WTC11 (cell line): ENCODE measurements at places on chromosomes 7 and 10. TPM values are rescaled to one million over a fixed set of nuclear protein-coding genes. Genes with fewer than 3 reads are reported as not detected.

DNA sequence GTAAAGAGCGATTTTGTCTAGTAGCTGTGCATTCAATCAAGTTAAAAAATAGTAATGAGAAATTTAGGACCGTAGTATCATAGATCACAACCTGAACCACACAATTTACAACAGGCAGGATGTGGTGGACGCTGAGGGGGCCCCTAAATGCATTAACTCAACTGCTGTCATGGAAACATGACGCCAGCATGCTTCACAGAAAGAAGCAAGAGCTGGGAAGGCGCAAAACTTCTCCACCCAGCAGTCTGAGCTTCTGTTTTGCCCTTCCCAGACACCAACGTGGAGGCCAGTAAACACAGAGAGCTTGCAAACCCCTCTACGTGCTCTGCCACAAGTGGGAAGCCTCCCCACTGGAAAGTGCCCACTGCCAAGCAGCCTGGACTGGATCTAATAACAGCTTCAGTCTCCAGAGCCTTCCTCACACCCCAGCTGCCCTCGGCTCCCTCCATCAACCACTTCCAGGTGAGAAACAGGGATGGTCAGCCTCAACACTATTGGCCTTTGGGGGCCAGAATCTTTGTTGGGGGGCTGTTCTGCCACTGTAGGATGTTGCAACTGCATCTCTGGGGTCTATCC, 151.8 kb downstream of the SFMBT2 start:
- no peaks in the 10 kb centered on the region for H3K27me3 ChIP-seq
- no peaks in the 10 kb centered on the region; the same call in 1 of the 2 replicates for H3K36me3 ChIP-seq
- H3K4me3 ChIP-seq: no peak overlapping the region
- no peak for DNase-seq

DNA sequence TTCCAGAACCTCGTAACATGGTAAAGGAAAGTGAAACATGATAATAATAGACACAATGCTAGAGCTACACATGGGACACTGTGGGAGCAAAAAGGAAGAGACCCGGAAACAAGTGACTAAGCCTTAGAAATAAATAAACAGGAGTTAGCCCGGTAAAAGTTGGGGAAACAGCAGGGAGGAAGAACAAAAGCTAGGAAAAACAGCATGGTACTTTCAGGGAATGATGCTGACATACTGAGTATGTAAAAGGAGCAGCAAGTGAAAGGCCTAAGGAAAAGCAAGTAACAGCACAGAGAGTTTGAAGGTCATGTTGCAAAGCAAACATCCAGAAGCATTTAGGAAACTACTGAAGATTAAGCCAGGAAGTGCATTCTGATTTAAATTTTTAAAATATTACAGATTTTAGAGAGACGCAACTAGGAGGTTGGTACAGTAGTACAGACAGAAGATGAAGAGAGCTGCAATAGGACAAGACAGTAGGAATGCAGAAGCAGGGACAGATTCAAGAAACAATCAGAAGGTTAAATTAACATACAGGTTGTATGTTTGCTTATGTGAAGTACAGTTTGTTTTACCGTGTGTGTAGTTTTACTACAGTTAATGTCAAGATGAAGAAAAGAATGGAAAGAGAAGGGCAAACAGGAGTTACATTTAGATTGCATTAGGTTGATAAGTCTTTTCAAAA, 63.7 kb downstream of the ARHGAP12 start:
- peak overlapping the region; percentile 47 for H3K4me3 ChIP-seq
- peaks cover 44% of the 10 kb centered on the region for H3K4me1 ChIP-seq
- H3K27ac ChIP-seq: peak overlapping the region; percentile 95
- H3K27me3 ChIP-seq: no peaks in the 10 kb centered on the region
- DNase-seq: no peak

DNA sequence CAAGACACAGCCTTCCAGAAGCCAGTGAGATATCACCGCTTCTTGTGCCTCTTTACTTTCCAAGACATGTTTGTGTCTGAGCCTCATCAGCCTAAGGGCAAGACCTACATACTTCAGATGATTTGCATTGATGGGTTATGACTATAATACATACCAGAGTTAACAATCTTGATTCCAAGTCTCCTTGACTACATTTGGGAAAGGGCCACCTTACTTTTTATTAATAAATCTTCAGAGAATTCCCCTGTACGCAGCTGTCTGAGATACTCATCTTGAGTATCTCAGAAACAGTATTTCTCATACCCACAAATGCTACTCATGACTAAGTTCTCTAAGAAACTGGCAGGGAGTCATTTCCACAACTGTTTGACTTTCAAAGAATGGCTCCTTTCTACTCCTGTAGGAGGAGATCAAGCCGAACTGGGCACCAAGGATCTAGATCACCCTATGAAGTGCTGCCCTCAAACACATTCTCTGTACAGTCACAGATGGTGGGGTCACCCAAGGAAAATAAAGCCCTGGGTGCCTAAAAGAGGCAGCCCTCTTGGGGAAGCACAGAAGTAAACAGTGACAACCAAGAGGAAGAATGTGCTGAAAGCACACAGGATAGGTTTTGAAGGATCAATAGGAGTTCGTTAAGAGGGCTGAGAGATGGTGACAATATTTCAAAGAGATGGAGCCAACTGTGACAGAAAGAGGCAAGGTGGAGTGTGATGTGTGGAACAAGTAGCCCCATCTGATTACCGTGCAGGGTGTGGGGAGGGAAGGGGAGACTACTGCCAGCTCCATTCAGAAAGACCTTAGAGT, 138.9 kb downstream of the JAZF1 start:
- H3K27ac ChIP-seq: no peak overlapping the region
- H3K36me3 ChIP-seq: no peaks in the 10 kb centered on the region
- H3K4me1 ChIP-seq: peaks cover 26% of the 10 kb centered on the region
- no peaks in the 10 kb centered on the region for H3K27me3 ChIP-seq

GRCh38 chr10:43093423-43094076, 16.7 kb downstream of the RET start:
- no peak overlapping the region for H3K4me3 ChIP-seq
- peak; percentile 42 for DNase-seq
- H3K4me1 ChIP-seq: peaks cover 23% of the 10 kb centered on the region
- H3K36me3 ChIP-seq: no peaks in the 10 kb centered on the region

- peak; percentile 69 for DNase-seq
- no peaks in the 10 kb centered on the region for H3K36me3 ChIP-seq
- no peak overlapping the region for H3K4me3 ChIP-seq
Observed at GRCh38 chr7:124263232-124263827, 230.5 kb upstream of the TMEM229A start.

GRCh38 chr7:86911659-86912058, 147.8 kb downstream of the ELAPOR2 start:
- no peaks in the 10 kb centered on the region for H3K27me3 ChIP-seq
- peaks cover 26% of the 10 kb centered on the region for H3K36me3 ChIP-seq
- no peaks in the 10 kb centered on the region for H3K4me1 ChIP-seq
- no peak overlapping the region for H3K4me3 ChIP-seq
- DNase-seq: no peak

DNA sequence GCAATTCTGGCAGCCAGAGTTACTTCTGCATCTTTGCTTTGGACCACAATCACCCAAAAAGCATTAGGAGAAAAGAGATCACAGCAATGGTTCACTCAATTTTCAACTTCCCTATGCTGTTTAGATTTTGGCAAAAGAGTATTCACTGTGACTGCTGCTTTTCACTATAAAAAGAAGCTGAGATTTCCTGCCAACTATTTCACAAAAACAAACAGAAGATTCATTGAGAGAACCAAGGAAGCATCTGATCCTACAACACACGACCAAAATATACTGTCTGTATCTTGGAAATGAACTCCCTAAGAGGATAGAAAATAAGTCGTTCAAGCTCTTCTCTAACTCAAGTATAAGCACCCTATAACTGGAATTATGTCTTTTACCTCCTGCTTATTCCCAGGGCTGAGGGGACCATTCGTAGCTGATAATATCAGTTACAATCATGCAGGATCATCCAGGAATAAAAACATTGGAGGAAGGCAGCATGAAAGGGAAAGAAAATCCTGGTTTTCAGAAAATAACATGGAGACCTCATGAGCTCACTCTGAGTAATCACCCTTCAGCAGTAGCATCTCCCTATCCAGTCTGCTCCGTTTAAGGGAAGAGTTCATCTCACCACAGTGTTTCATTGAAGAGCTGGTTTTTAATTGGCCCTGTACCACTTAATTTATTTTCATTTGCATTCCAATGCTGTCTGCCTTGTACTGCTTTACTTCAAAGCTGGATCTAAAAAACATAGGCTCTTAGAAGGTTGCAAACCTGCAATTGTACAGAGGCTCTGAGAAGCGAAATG, 256.2 kb downstream of the PAXIP1 start:
- no peak overlapping the region for H3K27ac ChIP-seq
- peaks cover 70% of the 10 kb centered on the region for H3K36me3 ChIP-seq
- DNase-seq: no peak

- H3K27ac ChIP-seq: no peak overlapping the region
- DNase-seq: no peak
- peaks cover 10% of the 10 kb centered on the region for H3K4me1 ChIP-seq
- H3K4me3 ChIP-seq: no peak overlapping the region
- no peaks in the 10 kb centered on the region for H3K27me3 ChIP-seq
Observed at GRCh38 chr10:88194041-88194887, 330.8 kb downstream of the PTEN start.

GRCh38 chr7:105890290-105890997, 14.0 kb upstream of the ATXN7L1 start:
- no peak for DNase-seq
- no peak overlapping the region for H3K4me3 ChIP-seq
- no peaks in the 10 kb centered on the region for H3K27me3 ChIP-seq
- no peak overlapping the region for H3K27ac ChIP-seq
- peaks cover 39% of the 10 kb centered on the region for H3K4me1 ChIP-seq

The CRTAC1 gene
- 1.1 to 1.7 TPM (median 1.2 TPM) in 3 replicates for total RNA-seq

The ERVW-1 gene
- 0.07 to 0.14 TPM in 2 of 3 replicates, not detected in the other for total RNA-seq

The NKX2-3 gene
- total RNA-seq: not detected in 3 replicates

The ALOX5 gene
- 3.4 to 4.9 TPM (median 4.4 TPM) in 3 replicates for total RNA-seq
